ENCODE measurements at places on chromosomes 3 and 15. TPM values are rescaled to one million over a fixed set of nuclear protein-coding genes. Genes with fewer than 3 reads are reported as not detected.

The ZNF662 gene
- total RNA-seq: not detected

The DZIP1L gene
- 5.4 TPM for total RNA-seq

The CAMK2N2 gene
- 1.5 TPM for total RNA-seq

The BDH1 gene
- total RNA-seq: 4.2 TPM

The ALG1L2 gene
- not detected for total RNA-seq

The C15orf62 gene
- total RNA-seq: not detected

The KNG1 gene
- not detected for total RNA-seq

The ST8SIA2 gene
- total RNA-seq: 0.44 TPM

The ZNF660 gene
- total RNA-seq: not detected

The CYP8B1 gene
- total RNA-seq: not detected

The ROPN1B gene
- total RNA-seq: not detected

The HAUS2 gene
- 18.4 TPM for total RNA-seq

The LTK gene
- total RNA-seq: not detected

The ERC2 gene
- not detected for total RNA-seq

The NANOGP8 gene
- total RNA-seq: not detected

The GOLGA8G gene
- not detected for total RNA-seq

The PRR20G gene
- total RNA-seq: 0.14 TPM

The TRNT1 gene
- 31.0 TPM for total RNA-seq

The GRAMD2A gene
- total RNA-seq: not detected

The CDC25A gene
- total RNA-seq: 10.9 TPM

The CACNA2D2 gene
- 0.28 TPM for total RNA-seq

The ITGA11 gene
- 5.3 TPM for total RNA-seq

The HOMER2 gene
- total RNA-seq: 11.5 TPM

The SYNPR gene
- not detected for total RNA-seq

The CCR9 gene
- not detected for total RNA-seq

The RTP1 gene
- not detected for total RNA-seq

The AHSG gene
- 0.11 TPM for total RNA-seq

Data from A549 treated with CpdA at 1 μM for 4 hours (cell line).